ENCODE measurements at places on chromosomes 11 and 22.

DNA sequence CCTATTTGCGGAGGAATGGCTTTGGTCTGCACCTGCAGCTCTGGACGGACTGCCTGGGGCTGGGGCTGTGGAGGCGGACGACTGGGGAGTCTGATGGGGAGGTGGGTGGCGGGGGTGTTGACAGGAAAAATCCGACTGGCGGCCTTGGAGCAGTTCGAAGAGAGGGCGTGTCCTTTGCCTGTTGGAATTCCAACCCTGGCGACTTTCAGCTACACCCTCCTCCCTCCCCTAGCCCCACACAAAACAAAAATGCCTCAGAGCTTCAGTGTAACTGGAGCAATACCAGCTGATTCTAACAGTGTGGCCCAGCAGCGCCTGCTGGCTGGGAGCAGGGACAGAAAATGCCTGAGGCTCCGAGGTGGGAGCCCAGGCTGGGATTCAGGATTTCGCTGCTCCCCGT is 85.4 kb downstream of the ATXN10 start:
- peak; percentile 92 for DNase-seq

- DNase-seq = peak; percentile 53
Measured at GRCh38 chr22:39254789-39255298, 10.1 kb upstream of the PDGFB start.

DNA sequence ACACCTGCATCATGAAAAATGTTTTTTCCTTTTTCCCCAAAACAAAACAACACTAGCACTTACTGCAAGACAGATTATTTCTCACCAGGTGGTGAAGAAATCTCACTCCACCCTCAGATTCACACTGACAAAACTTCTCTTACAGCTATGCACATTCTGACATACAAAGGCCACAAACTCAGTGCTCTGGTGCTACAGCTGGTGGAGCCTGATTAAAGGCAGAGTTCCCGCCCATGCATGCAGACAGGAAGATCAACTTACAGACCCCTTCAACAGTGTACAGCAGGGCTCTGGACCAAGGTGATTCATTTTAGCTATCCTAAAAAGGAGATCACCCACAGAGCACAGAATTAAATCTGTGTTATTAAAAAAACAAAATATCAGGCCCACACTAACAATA is 112.6 kb downstream of the CADM1 start:
- no peak for DNase-seq

GRCh38 chr22:28029201-28029948 is 110.3 kb upstream of the PITPNB start:
- DNase-seq = no peak

- DNase-seq = peak; percentile 10
Measured at GRCh38 chr11:124538019-124538418, 5.4 kb downstream of the OR8B12 start.

DNA sequence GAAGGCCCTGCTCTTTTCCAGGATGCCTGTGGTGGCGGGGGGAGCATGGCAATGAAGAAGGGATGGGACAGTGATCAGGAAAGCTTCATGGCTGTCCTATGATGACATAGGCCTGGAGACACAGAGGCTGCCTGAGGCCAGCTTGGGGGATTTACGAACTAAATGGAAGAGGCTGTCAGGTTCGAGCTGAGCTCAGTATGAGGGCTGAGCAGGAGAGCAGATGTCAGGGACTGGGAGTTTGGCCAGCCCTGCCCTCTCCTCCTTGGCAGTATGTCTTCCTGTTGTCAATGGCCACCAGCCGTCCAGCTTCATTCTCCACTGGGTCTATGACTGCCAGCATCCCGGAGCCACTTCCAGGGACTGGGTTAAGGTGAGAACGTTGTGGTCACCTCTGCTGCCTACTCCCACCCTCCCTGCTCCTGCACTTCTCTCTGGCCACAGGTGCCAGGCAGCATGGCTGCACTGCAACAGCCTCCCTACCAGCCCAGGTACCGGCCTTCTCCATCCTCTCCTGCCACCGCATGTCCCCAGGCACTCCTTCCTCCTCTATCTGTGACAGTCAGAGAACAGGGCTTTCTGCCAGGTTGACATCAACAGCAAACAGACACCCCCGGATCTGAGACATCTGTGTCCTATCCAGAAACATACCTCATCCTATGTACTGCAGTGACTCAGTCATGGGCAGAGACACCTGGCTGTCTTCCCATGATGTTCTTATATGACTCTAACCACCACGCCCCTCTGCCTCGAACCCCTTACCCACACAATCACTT is 75.1 kb downstream of the KIRREL3 start:
- DNase-seq = no peak

DNA sequence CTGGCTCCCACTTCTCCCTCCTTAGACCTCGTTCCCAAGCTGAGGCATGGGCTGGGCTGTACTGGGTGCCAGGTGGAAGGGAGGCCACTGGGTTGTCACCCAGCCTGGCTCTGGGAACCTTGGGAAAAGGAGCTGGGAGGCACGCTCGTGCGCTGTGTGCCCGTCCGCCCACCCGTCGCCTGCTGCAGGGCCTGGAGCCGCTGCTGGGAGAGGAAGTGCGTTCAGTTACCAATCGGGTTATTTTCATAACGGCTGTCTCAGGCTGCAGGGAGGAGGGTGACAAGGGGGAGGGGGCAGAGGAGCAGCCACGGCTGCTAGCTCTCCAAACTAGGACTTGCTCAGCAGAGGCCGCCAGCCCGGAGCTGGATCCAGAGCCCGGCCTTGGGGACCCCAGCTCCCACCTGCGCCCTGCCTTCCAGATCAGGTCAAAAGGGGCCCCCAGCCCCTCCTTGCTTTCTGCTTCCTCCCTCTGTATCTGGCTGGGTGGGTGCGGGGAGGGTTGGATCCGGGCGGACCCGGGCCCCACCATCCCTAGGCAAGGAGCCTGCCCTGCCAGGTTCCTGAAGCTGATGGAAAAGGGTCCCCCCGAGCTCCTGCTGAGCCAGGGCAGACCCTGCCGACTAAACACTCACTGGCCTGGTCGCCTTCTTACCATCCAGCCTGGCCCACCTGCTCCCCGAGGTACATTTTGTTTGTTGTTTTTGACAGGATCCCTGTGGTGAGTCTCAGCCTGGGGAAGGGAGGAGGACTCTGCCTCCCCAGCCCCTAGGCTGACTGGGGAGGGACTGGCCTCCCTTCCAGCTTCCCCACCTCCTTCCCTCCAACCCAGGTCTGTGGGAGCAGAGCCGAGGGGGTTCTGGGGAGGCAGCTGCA is 14.3 kb downstream of the DGKZ start:
- peak; percentile 18 for DNase-seq

DNA sequence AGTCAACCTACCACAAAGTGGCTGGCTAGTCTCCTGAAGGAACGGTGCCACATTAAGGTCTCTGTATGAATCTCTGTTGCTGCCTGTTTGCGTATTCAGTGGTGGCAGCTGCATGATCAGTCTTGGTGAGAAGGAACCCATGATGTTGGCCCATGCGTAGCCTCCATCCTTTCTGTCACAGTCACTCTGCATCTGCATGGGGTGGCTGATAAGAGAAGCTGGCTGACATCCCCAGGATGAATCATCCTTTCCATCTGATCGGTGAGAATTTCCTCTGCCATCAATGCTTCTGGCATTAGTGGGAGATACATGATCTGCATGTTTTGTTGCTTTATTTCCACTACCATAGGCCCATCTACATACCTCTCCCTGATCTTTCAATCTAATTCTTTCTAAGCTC is 199.0 kb upstream of the NECTIN1 start:
- DNase-seq = no peak

DNA sequence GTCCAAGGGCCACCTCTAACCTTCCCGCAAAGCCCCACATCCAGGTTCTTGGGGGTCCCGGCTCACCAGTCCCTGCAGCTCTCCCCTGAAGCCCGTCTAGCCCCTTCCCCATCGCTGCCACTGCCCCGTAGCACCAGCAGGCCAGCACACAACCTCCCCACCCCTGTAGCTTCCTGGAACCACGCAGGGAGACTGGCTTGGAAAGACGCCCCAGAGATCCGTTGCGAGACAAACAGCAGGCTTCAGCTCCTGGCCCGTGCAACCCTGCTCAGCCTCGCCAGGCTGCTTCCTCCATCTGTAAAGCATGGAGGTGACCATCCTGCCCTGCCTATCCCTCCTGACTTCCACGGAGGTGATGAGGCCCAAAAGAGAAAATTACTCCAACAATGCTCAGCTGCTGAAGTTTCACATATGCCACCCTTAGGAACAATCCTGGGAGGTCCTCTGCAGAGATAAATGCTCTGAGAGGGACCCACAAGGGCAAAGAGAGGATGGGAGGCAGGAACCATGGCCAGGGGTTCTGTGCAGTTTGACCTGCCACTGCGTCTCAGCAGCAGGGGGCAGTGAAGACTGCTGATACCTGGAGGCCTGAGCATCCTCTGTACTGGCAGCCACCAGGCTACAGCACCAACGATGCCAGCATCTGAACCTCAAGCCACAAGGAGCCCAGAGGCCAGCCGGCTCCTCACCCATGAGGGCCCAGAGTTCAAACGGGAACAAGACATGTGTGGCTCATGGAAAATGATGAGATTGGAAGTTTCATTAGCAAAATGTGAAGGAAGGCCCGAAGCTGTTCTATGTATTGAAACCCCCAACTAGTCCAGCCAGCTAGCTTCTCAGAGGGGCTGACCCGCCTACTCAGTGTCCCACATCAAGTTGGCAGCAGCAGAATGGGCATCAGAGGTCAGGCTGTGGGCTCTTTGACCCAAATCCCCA is 16.1 kb downstream of the DGCR2 start:
- no peak for DNase-seq

DNA sequence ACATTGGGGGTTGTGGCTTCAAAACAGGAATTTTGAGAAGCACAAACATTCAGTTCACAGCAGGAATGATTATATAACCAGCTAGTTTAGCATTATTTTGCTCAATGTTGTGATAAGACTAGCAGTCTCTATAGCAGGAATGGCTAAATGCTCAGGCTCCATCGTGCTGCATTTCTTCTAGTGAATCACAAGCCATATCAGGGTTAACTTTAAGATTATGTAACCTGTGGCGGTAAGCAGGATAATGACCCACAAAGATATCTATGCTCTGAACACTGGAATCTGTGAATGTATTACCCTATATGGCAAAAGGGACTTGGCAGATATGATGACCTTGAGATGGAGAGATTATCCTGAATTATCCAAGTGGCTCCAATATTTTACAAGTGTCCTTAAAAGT is 14.8 kb downstream of the FSHB start:
- DNase-seq = no peak

GRCh38 chr11:112368381-112368780 is 107.7 kb upstream of the PLET1 start:
- no peak for DNase-seq

GRCh38 chr11:40716344-40717130 is 742.9 kb downstream of the LRRC4C start:
- no peak for DNase-seq

DNA sequence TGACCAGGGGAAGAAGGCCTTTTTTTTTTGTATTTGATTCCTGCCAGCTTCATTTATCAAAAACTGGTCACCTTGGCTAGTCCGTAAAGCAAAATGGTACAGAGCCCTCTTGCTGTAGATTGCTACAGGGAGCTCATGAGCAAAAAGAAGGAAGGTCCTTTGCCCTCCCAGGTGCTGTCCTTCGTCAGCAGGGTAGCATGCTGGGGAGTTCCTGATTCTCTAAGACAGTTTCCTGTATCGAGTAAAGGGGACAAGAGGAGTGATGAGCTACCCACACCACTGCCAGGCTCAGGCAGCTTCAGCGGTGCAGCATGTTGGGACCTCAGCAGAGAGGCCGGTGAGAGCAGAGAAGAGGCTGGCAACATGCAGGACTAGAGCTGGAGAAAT is 67.8 kb upstream of the CSNK2A3 start:
- DNase-seq = no peak

DNA sequence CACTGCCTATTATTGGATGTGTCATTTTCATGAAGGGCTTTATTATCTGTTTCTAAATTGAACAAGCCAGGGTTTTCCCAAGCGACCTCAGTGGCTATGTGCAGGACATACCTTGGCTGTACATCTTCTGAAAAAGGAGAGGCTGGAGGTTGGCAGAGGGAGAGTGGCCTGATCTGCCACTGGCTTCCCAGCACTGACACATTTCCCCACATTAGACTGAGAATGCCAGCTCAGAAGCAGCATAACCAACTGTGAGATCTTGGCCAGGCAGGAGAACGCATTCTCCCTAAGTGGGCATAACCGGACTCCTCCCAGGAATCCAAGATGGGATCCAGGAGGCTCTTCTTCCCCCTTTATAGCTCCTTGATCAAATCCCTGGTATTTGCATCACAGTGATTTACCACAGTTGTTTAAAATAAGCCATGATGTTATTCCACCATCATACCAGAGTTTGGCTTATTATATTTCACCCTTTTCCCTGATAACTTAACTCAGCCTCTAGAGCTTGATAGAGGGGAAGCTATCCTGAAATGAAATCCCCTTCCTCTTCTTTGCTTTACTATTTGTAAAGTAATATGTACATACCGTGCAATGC is 33.8 kb downstream of the AMOTL1 start:
- no peak for DNase-seq

DNA sequence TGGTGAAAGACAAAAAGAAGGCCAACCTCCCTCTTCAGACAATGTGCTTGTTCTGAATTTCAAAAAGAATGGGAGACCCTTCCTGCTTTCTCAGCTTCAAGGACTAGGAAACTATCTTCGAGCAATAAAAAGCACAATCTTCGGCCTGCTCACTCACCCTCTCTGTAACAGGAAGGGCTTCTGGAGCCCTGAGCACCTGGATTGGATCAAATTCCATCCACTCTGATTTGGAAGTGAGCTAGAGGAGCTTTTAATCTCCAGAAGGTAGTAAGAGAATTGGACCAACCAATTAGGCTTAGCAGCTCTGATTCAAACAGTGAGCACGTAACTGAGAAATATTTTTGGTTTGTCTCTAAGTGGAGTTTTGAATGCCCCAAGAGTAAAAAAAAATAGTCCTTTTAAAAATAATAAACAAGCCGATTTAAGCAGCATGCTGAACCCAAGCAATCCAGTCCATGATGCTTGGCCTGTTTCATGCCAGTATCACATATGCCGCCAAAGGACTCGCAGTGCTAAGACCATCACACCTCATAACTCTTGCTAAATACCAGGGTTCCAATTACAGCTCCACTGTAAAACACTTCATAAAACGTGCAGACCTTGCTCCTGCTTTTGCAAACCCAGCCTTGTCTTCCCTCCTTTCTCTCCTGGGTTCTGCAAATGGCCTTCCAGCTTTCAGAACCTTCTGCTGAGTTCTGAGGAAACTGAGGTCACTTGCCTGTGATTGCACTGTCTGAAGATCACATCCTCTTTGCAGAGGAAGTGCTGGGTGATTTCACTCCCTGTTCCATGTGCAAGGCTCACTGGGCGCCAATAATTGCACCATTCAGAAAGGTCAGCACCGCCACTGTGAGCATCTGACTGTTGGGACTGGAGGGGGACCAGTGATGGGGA is 74.4 kb downstream of the SLC1A2 start:
- no peak for DNase-seq

- peak; percentile 54 for DNase-seq
Measured at GRCh38 chr22:33038131-33038772, 19.9 kb downstream of the SYN3 start.
